ENCODE measurements at places on chromosomes 7 and 10.

DNA sequence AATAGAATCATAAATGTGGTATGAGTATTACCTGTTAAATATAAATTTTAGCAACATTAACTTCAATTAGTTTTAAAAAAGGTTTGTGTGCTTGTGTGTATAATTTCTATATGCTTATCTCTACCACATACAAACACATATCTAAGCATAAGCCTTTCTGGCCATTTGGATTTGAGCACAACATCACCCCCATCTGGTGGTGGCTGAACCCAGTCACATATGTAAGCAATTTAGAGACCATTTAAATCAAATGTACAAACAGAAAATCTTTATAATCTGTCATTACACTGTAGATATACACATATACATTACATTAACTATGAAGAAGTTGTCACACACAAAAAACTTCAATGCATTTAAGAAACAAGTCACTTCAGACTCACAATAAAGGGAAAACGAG, 31.7 kb downstream of the GPR22 start:
- ATAC-seq, result no peak

DNA sequence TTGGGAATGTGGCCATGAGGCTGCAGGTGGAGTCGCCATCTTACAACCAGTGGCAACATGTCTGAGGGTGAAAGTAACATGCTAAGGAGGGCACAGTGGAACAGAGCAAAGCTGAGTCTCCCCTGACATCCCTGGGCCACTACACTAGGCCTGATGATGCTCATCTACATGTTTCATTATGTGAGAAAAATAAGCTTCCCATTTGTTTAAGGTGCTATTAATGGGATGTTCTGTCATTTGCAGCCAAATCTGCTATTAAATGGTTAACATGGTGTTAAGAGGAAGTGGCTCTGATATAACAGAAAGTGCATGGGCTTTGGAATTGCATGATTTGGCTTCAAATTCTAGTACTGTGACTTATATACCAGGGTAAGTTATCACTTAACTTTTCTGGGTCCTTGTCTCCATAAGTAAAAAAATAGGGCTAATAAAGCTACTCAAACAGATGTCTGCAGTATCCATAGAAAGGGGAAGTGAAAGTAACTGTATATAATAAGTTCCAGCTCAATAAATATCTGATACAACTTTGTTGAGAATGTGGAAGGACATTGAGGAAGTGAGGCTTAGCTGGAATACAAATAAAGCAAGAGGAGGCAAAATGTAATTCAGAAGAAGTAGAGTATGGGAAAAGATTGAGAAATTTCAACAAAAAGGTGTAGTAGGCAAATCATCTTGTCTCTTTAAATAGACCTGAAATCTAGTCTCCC, 158.9 kb downstream of the RTKN2 start:
- no peak for ATAC-seq

GRCh38 chr10:65950075-65950474, 975.8 kb upstream of the LRRTM3 start:
- ATAC-seq, result no peak

DNA sequence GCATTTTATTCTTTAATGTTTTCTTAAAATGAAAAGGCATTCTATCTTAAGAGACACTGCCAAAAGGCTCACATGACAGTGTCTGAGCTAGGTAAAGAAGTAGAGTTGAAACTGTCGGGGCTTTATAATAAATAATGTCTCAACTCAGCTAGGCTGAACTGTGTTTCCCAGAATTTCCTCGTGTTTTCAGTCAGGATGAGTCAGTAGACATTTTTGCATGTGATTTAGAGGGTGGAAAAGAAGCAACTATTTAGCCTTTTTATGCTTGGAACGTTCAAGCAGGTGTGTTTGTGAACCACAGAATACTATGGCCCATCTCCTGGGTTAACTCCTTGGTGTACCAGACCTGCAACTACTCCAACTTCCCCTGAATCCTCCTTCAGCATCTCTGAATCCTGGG, 23.4 kb upstream of the LIPA start:
- no peak for ATAC-seq

DNA sequence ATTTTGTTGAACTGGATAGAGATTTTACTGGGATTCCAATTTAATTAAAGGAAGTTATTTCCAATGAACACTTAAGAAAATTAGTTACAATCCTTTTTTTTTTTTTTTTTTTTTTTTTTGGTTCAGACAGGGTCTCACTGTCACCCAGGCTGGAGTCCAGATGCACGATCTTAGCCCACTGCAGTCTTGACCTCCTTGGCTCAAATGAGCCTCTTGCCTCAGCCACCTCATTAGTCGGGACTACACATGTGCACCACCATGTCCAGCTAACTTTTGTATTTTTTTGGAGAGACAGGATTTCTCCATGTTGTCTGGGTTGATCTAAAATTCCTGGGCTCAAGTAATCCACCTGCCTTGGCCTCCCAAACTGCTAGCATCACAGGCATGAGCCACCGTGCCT, 2.5 kb upstream of the ARL5B start:
- no peak for ATAC-seq

GRCh38 chr7:28668085-28668484, 255.8 kb downstream of the CREB5 start:
- no peak for ATAC-seq

DNA sequence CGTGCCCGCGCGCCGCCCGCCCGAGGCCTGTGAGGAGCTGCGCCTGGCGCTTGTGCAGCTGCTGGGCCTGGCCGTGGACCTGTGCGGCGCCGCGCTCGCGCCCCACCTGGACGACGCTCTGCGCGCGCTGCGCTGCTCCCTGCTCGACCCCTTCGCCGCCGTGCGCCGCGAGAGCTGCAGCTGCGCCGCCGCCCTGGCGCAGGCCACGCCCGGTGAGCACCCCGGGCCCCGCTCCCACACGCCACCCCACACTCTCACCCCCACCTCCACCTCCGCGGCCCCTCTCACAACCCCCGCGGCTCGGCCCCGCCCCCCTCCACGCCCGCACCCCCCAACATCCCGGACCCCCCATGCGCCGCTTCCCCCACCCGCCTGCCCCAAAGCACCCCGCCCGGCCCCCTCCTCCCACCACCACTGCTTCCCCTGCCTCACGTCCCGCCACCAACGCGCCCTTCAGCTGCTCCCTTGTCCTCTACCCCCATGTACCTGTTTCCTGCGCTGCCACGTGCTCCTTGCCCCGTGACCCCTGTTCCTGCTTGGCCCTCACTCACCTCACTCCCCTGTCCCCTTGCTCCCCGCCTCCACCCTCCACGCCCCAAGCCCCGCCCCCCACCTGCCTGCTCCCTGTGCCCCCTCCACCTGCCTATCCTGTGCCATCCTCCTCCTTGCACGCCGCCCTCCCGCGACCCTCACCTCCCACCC, at the start of gene PRKAR1B:
PRKAR1B (minus strand) TSS at position 178 of the 702 bp plus-strand sequence. CDS start 15,776 bp downstream, outside the sequence.
- peak; percentile 45 for ATAC-seq

DNA sequence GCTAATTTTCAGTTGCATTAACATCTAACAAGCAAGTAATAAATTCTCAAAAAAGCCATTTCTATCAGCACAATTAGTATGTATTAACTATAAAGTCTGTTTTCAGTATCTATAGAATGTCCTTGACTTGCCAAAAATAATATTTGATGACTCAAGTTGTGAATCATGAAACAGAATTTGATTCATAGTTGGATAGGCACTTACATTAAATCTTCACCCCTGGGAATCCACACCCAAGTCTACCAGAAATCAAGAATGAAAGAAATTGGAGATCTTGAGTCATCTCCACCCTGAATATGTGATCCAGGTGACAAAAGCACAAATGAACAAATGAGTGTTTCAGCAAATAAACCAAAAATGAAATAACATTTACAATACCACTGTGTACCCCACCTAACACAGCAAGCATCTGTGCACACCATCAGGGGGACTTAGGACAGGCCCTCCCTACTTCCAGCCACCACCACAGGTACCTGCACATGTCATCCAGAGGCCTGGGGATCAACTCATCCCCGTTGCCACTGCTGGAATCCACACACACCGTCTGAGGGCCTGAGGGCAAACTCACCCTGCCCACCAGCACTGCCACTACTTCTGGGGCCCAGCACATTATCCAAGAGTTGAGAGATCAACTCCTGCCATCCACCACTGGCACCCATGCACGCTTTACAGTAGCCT, 160.1 kb downstream of the MTERF1 start:
- no peak for ATAC-seq

- ATAC-seq, result no peak
Observed at GRCh38 chr10:99343262-99343661, 14.1 kb downstream of the CNNM1 start.

- ATAC-seq, result no peak
Observed at GRCh38 chr10:1654247-1654646, 83.1 kb downstream of the ADARB2 start.

DNA sequence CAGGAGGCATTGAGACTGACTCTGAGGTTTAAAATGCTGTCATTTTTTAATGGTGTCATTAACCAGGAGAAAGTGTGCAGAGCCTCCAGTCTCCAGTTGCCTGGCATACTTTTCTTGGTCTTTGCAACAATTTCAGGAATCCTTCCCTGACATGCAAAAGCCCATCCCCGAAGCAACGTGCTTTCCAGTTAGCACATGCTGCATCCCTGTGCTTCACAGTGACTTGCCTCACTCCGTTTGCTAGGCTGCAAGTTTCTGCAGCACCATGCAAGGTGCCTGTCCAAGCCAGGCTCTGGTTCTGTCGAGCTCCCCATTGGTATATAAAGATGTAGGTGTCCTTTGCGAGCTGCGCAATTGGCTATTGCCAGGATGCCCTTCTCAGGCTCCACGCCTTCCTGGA, 135.0 kb downstream of the GALNT17 start:
- no peak for ATAC-seq

DNA sequence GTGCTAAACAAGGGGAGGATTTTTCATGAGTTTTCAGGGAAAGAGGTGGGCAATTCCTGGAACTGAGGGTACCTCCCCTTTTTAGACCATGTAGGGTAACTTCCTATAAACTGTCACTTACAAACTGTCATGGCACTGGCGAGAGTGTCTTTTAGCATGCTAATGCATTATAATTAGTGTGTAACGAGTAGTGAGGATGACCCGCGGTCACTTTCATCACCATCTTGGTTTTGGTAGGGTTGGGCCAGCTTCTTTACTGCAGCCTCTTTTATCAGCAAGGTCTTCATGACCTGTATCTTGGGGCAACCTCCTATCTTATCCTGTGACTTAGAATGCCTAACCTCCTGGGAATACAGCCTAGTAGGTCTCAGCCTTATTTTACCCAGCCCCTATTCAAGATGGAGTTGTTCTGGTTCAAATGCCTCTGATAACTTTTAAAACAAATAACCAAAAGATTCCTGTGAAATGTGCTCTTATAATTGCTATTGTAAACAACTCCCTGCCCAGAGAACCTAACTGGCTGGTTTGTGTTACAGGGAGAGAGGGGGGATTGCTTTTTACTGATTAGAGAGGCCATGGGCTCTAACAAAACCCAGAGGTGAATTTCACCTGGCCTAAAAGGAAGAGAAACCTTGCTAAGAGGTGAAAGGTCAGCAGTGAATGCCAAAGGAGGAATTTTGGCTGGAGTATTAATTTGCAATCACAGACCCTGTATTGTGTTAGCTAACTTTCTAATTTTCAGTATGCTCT, 64.3 kb downstream of the EEPD1 start:
- ATAC-seq, result no peak

- ATAC-seq, result no peak
Observed at GRCh38 chr10:61503051-61503450, 49.9 kb upstream of the TMEM26 start.

GRCh38 chr7:33300131-33300530, 170.8 kb downstream of the BBS9 start:
- ATAC-seq, result no peak

- ATAC-seq, result peak; percentile 62
Observed at GRCh38 chr7:44489955-44490350, 505 bp downstream of the NUDCD3 start.

DNA sequence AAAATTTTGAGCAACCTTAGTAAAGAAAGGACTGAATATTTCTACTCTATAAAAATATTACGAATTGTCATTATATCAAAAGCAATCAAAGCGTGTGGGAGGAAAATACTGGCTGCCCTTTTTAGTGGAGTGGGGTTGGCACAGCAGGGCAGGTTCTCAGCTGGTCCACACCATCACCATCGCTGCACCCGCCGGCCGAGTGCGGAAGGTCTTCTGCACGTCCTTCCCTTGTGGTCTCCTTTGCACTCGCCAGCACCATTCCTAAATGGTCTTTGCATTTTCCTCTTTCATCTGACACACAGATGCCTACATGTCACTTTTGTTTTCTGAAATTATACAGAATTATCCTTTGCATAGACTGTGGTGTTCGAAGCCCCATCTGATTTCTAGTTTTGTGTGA, 116.6 kb upstream of the LANCL2 start:
- ATAC-seq, result no peak

DNA sequence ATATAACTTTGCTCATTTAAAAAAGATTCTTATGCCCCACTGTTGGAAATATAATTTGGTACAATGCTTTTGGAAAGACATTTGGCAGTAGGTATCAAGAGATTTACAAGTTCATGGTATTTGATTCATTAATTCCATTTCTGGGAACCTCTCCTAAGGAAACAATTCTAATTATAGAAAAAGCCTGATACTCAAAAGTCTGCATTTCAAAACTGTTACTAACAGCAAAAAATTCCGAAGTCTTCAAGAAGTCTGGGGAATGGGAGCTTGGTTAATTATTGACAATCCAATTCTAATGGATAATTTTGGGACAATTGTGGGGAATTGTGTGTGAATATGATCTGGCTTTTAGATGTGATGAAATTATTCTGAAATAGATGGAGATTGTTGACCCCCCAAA, 59.6 kb downstream of the HDAC9 start:
- no peak for ATAC-seq

GRCh38 chr7:98178321-98178720, 32.9 kb upstream of the BHLHA15 start:
- ATAC-seq, result no peak

- no peak for ATAC-seq
Observed at GRCh38 chr7:33459340-33459751, 330.0 kb downstream of the BBS9 start.

DNA sequence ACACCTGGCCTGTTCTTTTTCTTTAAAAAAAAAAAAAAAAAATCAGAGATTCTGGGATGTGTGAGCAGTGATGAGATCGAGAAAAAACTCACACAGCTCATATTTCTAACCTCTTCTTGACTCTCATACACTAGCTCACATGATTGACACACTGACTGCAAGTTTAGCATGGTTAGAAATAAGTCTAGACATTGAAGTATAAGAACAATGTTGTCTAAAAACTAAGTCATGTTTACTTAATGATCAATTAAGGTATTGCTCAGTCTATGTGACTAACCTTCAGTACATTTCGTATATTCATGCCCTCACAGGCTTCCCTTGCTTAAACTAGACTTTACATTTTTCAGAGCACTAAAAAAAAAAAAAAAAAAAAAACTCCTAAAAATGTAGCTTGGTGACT, 775.1 kb downstream of the GATA3 start:
- ATAC-seq, result no peak

DNA sequence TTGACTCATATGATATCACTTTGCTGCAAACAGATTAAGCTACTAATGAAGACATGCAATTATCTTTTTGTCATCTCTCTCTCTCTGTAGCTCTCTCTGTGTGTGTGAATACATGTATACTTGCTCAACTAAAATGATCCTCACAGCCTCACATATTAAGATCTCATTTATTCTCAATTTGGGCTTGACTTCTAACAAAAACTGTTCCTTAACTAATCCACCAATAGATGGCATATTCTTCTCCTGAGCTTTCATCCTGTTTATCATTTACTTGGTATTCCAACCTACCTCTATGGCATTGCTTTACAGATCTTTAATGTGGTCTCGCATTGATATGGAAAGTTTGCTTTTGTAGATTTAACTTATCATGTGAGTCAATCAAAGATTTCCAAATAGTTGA, 540.4 kb downstream of the CNTNAP2 start:
- ATAC-seq, result no peak

GRCh38 chr7:100555701-100556100, 16.7 kb downstream of the AGFG2 start:
- ATAC-seq, result no peak

All from activated T-helper 17 cell treated with anti-CD3 and anti-CD28 coated beads, Interleukin-2, amount 50 U/mL, for 72 hours (primary cell).